ENCODE measurements at places on chromosomes 6 and 20. TPM values are rescaled to one million over a fixed set of nuclear protein-coding genes. Genes with fewer than 3 reads are reported as not detected.

GRCh38 chr6:139510040-139510790, 135.8 kb upstream of the CITED2 start:
- no peak for DNase-seq

- DNase-seq: peak; percentile 41
Observed at GRCh38 chr6:157304899-157305663, 18.2 kb downstream of the TMEM242 start.

GRCh38 chr6:11278207-11278559, 45.7 kb upstream of the NEDD9 start:
- no peak for DNase-seq

GRCh38 chr6:118124851-118125250, 217.8 kb downstream of the SLC35F1 start:
- no peak for DNase-seq

GRCh38 chr6:65938000-65938399, 231.0 kb upstream of the EYS start:
- DNase-seq: peak; percentile 25

The APCDD1L gene
- 2.4 TPM for total RNA-seq

The CST7 gene
- not detected for total RNA-seq

The EBF4 gene
- total RNA-seq: 7.2 TPM

The ARID1B gene
- total RNA-seq: 13.8 TPM

The GPR63 gene
- 0.07 TPM for total RNA-seq

The ACOT13 gene
- 15.0 TPM for total RNA-seq
